Activated T-cell treated with anti-CD3 and anti-CD28 coated beads, Interleukin-2, amount 50 U/mL, for 72 hours (primary cell): ENCODE measurements at places on chromosomes 6 and 20. TPM values are rescaled to one million over a fixed set of nuclear protein-coding genes. Genes with fewer than 3 reads are reported as not detected.

DNA sequence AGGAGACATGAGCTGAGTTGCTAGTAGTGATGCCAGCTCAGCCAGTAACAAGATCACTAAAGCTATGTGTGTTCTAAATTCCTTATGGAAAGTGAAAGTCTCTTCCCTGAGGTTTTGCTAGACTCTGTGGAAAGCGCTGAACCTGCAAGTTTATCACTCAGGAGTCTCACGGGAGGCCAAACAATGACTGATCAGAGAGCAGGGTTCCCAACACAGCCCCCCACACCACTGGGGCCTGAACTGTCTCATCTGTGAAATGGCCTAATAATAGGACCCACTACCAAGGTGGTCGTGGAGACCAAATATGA lies 19.9 kb downstream of the ACSS1 start:
- no peaks in the 10 kb centered on the region for H3K27me3 ChIP-seq
- peaks cover 43% of the 10 kb centered on the region for H3K4me1 ChIP-seq
- no peak overlapping the region for H3K4me3 ChIP-seq
- no peak overlapping the region for H3K27ac ChIP-seq
- no peak for DNase-seq
- H3K36me3 ChIP-seq, result no peaks in the 10 kb centered on the region

C6orf141 gene
- not detected for total RNA-seq

HINT3 gene
- 15.2 TPM for total RNA-seq

ULBP3 gene
- total RNA-seq, result 1.1 TPM
